CD8-positive, alpha-beta memory T cell (primary cell): ENCODE measurements at places on chromosomes 7 and 10. TPM values are rescaled to one million over a fixed set of nuclear protein-coding genes. Genes with fewer than 3 reads are reported as not detected.
A peak's percentile ranks its signal among the peaks of the same experiment; 100 is the strongest.

The SFTPA1 gene
- not detected for total RNA-seq

The FAM237B gene
- not detected for total RNA-seq

The LRRC18 gene
- total RNA-seq, result not detected

GRCh38 chr7:25454020-25454419 lies 225.7 kb upstream of the NPVF start:
- DNase-seq, result no peak

The AGFG2 gene
- total RNA-seq, result 60.5 TPM

DNA sequence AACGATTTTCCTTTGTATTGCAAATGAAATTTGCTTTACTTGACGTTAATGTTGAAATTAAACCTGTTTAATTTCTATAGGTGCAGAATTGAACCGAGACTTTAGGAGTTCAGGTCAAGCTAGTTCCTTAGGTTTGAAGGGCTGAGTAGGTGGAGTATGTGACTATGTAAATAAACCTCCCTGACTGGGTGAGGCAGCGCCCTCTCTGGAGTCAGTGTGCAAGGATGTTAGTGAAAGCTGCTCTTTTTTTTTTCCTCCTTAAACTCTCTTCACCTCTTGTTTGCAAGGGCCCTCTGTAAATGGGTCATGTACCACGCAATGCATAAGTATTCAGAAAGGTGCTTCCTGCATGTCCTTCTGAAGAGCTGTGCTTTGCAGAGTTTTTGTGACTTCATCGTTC lies 33.8 kb downstream of the GALNT17 start:
- DNase-seq, result no peak

The PLEKHA1 gene
- total RNA-seq, result 14.5 TPM

DNA sequence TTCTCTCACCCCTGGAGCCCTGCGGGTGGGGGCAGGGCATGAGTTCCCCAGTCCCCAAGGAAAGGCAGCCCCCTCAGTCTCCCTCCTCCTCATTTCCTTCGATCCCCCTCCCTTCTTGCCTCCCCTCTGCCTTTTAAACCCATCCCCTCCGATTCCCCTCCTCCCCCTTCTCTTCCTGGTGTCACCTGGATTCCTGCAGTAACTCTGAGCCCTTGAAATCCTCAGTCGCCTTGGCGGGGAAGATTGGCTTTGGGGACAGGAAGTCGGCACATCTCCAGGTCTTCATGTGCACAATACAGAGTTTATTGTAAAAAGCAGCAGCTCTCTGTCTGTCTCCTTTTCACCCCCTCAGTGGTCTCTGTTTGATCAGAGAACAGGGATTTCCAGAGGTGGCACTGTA lies 1.3 kb upstream of the MUC12 start:
- no peak for DNase-seq

- no peak for DNase-seq
Measured at GRCh38 chr10:79284158-79284871, 63.0 kb upstream of the PPIF start.

DNA sequence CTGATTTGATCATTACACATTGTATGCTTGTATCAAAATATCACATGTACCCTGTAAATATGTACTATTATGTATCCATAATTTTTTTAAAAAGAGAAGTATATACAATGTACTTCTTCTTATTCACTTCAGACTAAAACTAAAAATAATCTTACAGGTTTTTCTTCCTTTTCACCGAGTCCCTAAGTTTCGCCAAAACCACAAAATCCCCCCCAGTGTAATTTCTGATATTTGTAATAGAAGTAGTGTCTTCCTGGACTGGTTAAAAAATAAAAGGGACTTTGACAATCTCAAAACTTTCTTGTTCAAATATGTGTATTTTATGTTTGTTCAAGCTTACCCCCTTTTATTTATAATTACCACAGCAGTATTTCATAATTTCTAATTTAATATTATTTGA lies 23.9 kb downstream of the EPC1 start:
- DNase-seq, result no peak

GRCh38 chr10:79088176-79088575 lies 19.4 kb downstream of the ZMIZ1 start:
- DNase-seq, result no peak

DNA sequence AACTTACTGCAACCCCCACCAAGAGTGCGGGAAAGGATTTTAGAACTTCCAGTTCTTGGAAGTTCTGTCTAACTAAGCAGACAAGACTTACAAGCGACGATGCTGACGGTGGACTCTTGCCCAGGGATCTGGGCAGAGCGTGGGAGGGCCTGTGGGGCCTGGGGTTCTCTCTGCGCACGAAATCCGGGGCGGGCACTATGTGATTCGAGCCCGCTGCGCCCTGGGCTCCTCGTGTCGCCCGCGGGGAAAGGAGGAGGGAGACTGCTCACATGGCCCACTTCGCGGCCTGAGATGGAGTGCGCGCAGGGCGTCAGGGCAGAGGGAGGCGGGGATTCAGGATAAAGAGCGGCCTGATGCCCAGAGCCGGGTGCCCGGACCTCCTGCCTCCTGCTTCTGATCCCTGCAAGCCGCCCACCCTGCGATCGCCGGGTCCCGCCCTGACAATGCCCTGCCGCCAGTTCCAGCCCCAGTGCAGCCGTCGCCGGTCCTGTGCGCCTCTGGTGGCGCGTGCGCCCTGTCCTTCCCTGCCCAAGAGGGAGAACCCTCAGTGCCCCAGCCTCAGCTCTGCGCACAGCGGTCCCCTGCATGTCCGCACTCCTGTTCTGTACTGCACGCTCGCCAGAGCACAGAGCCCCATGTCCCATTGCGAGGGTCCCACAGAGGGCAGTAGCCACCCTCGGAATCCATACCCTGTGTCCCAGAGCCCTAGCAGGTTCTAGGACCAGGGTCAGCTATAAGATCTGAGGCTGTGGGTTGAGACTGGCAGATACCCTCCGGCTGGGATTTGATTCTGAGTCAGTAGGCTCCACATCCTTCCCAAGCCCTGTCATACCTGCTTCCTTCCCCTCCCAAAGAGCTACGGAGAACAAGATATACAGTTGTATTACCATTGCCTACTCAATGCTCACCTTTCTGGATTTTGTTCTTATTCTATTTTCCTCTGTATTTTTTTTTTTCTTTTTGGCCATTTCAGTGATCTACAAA lies 99.4 kb upstream of the TMEM106B start:
- no peak for DNase-seq

The YKT6 gene
- 94.6 TPM for total RNA-seq

GRCh38 chr7:145774777-145775176 lies 341.8 kb upstream of the CNTNAP2 start:
- no peak for DNase-seq

The NUTM2E gene
- total RNA-seq, result 0.20 TPM

DNA sequence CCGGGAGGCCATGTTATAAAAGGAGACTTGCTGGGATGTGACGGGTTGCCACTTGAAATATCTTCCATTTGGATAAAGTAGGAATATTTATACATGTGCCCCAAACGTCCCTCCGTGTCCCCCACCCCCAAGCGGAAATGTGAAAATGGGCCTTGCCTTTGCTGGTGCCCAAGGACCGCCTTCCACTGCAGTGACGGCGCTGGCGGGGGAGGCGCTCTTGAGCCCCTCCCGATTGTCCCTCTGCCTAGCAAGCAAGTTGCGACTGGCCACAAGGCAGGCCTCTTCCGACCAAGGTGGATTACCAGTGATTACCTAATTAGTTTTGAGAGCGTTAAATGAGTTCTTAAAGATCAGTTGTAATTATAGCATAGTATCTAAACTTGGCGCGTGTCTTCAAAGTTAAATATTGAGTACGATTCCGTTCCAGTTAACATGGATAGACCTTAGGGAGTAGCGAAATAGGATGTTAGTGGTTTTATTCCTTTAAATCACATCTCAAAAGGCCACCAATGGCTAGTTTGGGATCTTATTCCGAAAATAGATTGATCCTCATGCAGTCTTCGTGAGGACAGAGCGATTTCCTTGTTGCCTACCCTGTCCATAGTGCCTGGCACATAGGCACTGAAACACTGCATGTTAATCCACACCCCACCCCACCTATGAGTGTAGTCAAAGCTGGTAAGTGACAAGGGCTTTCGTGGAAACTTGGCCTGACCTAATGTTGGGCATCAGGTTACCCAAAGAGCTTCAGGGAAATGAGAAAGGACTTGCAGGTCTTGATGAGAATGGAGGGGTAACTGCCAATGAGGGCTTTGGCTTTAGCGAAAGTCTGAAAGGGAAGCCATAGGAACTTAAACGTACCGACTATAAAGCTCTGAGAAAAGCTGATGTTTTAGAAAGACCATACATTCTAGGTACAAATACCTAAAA lies 1.1 kb downstream of the PPIA start:
- peak; percentile 91 for DNase-seq

DNA sequence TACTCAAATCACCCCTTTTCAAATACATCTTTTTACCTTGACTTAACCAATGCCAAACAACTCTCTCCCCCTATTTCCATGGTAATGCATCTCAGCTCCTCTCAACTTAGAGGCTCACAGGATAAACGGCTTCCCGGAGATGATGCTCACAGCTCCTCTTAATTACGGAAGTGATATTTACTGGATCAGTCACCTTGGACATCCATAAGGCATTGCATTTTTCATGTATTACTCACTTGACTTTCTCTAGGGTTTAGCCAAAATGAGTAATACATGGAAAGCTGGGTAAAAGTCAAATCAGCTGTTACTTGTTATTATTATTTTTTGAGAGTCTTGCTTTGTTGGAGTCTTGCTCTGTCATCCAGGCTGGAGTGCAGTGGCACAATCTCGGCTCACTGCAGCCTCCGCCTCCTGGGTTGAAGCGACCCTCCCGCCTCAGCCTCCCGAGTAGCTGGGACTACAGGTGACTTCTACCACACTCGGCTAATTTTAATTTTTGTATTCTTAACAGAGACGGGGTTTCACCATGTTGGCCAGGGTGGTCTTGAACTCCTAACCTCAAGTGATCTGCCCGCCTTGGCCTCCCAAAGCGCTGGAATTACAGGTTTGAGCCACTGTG lies 73.3 kb upstream of the RHEB start:
- DNase-seq, result no peak

The SFXN2 gene
- 27.6 TPM for total RNA-seq

The VGF gene
- total RNA-seq, result 0.16 TPM

The ANXA8L1 gene
- total RNA-seq, result not detected

The MUC3A gene
- total RNA-seq, result not detected

The VIM gene
- 1,217 TPM for total RNA-seq

The MUC12 gene
- not detected for total RNA-seq

The C10orf53 gene
- not detected for total RNA-seq

GRCh38 chr10:22459496-22459895 lies 114.2 kb downstream of the SPAG6 start:
- no peak for DNase-seq

GRCh38 chr7:129343099-129343700 lies 91.0 kb upstream of the STRIP2 start:
- DNase-seq, result no peak

GRCh38 chr7:146115548-146115850 lies 1.1 kb upstream of the CNTNAP2 start:
- DNase-seq, result no peak

DNA sequence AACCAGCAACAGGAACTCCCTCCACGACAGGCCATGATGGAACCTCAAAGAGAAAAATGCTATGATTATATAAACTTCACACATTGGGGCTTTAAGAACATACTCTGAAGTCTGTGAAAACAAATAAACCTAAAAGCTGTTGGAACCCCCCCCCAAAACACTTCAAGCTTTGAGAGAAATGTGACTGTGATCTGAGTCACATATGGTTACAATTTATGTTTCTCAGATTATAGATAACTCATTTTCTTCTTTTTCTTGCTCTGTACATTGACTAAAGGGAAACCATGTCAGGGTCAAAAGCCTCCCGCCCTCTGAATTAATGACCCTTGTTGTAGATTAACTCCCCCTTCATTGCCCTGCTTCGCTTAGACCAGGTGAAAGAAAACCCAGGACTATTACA lies 15.8 kb downstream of the VOPP1 start:
- no peak for DNase-seq

GRCh38 chr10:131179361-131179760 lies 132.2 kb downstream of the TCERG1L start:
- DNase-seq, result no peak

- DNase-seq, result no peak
Measured at GRCh38 chr7:67496589-67496988, 500.0 kb downstream of the TYW1 start.

DNA sequence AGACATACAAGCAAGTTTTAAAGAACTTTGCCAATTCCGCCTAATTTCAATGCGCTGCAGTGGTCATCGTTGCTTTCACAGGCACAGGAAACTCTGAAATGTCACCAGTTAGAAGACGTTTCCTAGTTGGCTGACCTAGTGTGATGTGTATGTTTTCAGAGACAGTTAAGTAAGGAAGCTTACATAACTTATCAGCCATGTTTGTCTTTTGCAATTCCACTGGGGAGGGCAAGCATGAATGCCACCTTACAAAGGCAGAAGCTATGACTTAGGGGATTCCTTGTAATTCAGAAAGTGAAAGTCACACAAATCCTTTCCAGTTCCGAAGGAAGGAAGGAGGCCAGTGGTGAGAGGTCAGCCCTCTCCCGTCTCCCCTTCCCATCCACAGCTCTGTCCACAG lies 15.0 kb upstream of the NPS start:
- DNase-seq, result no peak

The MCM10 gene
- 71.3 TPM for total RNA-seq

DNA sequence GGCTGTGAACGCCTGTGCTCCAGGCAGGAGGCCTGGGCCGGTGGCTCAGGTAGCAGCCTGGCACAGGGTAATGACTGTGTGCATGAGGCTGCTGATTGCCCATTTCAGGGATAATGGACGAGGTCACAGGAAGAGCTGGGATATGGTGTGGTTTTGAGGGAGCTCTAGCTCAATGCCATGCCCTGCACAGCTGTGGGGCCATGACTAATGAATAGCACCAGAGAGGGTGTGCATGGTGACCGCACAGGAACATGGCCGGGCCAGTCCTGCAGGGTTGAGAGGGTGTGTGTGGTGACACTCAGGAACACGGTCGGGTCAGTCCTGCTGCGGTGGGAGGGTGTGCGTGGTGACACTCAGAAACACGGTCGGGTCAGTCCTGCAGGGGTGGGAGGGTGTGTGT lies 21.8 kb downstream of the NKX6-2 start:
- no peak for DNase-seq

The CCDC3 gene
- total RNA-seq, result not detected

GRCh38 chr7:43869867-43870240 lies 537 bp upstream of the MRPS24 start:
- no peak for DNase-seq

The LFNG gene
- 30.8 TPM for total RNA-seq

DNA sequence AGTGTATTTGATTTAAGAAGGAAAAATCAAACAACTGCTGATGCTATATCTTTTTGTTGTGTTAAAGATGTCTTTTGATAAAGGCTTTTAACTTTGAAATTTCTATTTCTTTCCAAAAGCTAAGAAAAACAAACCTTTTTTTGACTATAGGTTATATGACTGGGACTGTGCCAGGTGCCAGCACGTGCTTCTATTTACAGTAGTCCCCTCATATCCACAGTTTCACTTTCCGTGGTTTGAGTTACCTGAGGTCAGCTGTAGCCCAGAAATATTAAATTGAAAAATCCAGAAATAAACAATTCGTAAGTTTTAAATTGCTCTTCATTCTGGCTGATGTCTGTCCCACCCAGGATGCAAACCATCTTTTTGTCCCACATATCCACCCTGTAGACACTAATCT lies 104.3 kb downstream of the BBS9 start:
- DNase-seq, result no peak

The PAPOLB gene
- total RNA-seq, result not detected
